ENCODE measurements at places on chromosomes 6 and 20. TPM values are rescaled to one million over a fixed set of nuclear protein-coding genes. Genes with fewer than 3 reads are reported as not detected.
A peak's percentile ranks its signal among the peaks of the same experiment; 100 is the strongest.

DNA sequence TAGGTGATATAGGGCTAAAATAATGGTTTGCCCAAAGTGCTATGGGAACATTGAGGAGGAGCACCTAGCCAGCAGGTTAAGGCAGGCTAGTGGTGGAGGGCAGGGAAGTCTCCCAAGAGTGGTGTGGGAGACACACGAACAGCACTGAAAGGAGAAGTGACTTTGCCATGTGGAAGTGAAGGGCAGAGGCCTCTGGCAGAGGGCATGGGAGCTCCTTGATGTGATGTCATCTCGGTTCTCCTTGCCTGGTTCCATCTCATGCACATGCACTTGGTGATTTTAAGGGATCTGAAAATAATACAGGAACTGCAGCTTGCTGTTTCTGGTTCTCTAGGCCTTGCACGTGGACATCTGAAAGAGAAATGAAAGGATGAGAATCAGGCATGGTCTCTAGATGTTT, 4.7 kb upstream of the MAP3K4 start:
- no peak for DNase-seq
- H3K4me3 ChIP-seq: no peak overlapping the region
- peaks cover 2% of the 10 kb centered on the region for H3K36me3 ChIP-seq
- H3K4me1 ChIP-seq: peaks cover 3% of the 10 kb centered on the region

DNA sequence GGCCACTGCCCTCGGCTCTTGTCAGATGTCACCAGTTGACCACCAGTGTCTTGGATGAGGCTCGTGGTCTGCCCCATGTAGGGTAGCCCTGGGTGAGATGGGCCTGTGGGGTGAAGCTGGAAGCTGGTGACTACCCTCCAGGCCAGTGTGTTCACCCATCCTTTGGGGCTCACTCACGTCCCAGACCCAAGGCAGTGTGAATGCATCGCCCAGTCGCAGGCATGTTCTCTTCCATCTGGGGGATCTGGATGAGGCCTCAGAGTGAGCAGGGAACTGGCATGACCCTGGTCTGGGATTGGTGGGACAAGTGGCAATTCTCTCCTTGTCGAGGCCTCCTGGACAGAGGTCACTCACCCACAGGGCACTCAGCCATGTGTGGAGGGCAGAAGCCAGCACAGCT, 120.1 kb upstream of the PHACTR3 start:
- no peak for DNase-seq
- H3K4me1 ChIP-seq: no peaks in the 10 kb centered on the region
- H3K27ac ChIP-seq: no peak overlapping the region
- H3K36me3 ChIP-seq: no peaks in the 10 kb centered on the region
- H3K4me3 ChIP-seq: no peak overlapping the region

GRCh38 chr6:71324194-71324785, 35.7 kb downstream of the OGFRL1 start:
- no peaks in the 10 kb centered on the region for H3K4me1 ChIP-seq
- H3K27me3 ChIP-seq: peaks cover 6% of the 10 kb centered on the region
- no peak overlapping the region for H3K27ac ChIP-seq
- no peak overlapping the region for H3K4me3 ChIP-seq
- DNase-seq: no peak

DNA sequence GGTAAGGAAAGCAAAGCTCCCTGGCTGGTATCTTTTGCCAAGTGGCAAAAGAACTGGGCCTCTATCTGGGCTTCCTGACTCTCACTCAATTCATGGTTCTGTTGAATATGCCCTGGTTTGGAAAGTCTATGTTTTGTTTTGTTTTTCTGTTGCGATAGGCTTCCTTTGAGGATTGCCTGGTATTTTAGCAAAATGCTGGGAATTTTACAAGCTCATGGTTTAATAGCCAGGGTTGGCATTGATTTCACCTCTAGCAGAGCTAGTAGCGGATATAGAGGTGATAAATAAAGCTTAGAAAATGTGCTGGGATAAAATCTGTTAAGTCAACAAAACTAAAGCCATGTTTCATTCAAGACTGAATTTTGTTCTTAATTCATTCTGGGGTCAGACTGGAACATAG, 109.9 kb downstream of the RNF144B start:
- H3K4me3 ChIP-seq: no peak overlapping the region
- peaks cover 18% of the 10 kb centered on the region for H3K27me3 ChIP-seq
- peaks cover 4% of the 10 kb centered on the region for H3K4me1 ChIP-seq

- no peak for DNase-seq
- H3K4me3 ChIP-seq: peak overlapping the region; percentile 91
- peaks cover 27% of the 10 kb centered on the region for H3K4me1 ChIP-seq
- peak overlapping the region; percentile 32 for H3K27ac ChIP-seq
- peaks cover 6% of the 10 kb centered on the region for H3K27me3 ChIP-seq
Observed at GRCh38 chr6:157382821-157383220, 1.8 kb downstream of the ZDHHC14 start.

DNA sequence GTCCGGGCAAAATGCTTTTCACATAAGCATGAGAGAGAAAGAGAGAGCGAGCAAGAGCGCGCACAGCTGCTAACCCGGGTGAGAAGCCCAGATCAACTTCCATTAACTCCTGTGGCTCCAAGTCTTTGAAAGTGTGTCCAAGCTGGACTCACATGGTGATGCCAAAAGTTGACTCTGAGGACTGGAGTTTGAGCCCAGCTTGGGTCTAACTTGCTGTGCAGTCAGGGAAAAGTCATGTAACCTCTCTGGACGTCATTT, 357.2 kb upstream of the SULF2 start:
- no peaks in the 10 kb centered on the region for H3K27me3 ChIP-seq
- H3K27ac ChIP-seq: no peak overlapping the region
- no peak for DNase-seq
- no peak overlapping the region for H3K4me3 ChIP-seq
- no peaks in the 10 kb centered on the region for H3K4me1 ChIP-seq

BEND6 gene
- total RNA-seq: not detected

CLDN20 gene
- total RNA-seq: not detected

GRCh38 chr6:138977646-138978167, 10.3 kb downstream of the REPS1 start:
- H3K4me1 ChIP-seq: peaks cover 23% of the 10 kb centered on the region
- no peak for DNase-seq
- no peak overlapping the region for H3K27ac ChIP-seq
- no peaks in the 10 kb centered on the region for H3K27me3 ChIP-seq

GRCh38 chr20:272718-273117, 15.2 kb downstream of the DEFB132 start:
- DNase-seq: no peak
- no peaks in the 10 kb centered on the region for H3K4me1 ChIP-seq
- no peak overlapping the region for H3K27ac ChIP-seq
- peaks cover under 1% of the 10 kb centered on the region for H3K27me3 ChIP-seq
- H3K36me3 ChIP-seq: peaks cover 6% of the 10 kb centered on the region

PPARD gene
- 43.0 TPM for total RNA-seq

- H3K4me3 ChIP-seq: peak overlapping the region; percentile 69
- DNase-seq: no peak
- H3K27me3 ChIP-seq: peaks cover 12% of the 10 kb centered on the region
- peak overlapping the region; percentile 40 for H3K27ac ChIP-seq
- peaks cover 18% of the 10 kb centered on the region for H3K4me1 ChIP-seq
Observed at GRCh38 chr6:2760882-2761842, 4.0 kb upstream of the WRNIP1 start.

- peak overlapping the region; percentile 72 for H3K27ac ChIP-seq
- peak overlapping the region; percentile 96 for H3K4me3 ChIP-seq
- DNase-seq: no peak
Observed at GRCh38 chr20:50110141-50111047, 2.6 kb downstream of the UBE2V1 start.

SLC17A2 gene
- not detected for total RNA-seq

GRCh38 chr20:45339084-45339483, 9.1 kb downstream of the SDC4 start:
- peaks cover 2% of the 10 kb centered on the region for H3K36me3 ChIP-seq
- H3K4me3 ChIP-seq: no peak overlapping the region
- no peaks in the 10 kb centered on the region for H3K27me3 ChIP-seq
- no peak for DNase-seq

DNA sequence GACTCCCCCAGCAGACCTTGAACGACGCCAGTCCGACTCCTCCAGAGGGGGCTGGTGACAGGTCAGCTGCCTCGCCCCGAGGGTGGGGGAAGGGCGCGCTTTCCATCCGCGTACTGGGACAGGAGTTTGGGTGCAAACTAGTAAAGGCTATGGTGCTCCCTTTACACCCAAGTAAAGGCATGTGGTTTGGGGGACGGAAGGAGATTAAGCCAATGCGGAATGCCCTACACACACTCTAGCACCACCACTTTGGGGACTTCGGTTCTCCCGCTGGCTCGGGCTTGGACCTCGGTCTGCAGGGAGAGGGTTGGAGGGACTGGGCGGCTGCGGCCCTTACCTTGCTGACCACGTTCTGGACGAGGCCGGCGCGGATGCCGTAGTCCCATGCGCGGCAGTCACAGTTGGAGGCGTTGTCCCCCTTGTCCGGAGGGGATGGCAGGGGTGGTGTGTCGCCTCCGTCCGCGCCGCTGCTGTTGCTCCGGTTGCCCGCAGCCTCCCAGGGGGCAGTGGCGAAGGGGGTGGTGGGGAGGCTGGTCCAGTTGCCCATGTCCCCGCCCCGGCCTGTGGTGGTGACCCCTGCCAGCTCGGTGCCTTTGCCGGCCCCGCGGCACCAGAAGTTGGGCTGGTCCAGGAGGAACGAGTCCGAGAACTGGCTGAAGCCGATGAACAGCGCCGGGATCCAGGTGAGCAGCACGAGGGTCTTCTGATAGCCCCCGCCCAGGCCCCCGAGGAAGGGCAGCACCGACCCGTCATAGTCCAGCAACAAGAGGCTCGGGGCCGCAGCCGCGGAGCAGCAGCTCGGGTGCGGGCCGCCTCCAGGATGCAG, 1.1 kb downstream of the SLC22A23 start:
- H3K4me1 ChIP-seq: peaks cover 4% of the 10 kb centered on the region
- no peak overlapping the region for H3K4me3 ChIP-seq
- H3K27ac ChIP-seq: no peak overlapping the region

MYB gene
- 8.4 TPM for total RNA-seq

DNA sequence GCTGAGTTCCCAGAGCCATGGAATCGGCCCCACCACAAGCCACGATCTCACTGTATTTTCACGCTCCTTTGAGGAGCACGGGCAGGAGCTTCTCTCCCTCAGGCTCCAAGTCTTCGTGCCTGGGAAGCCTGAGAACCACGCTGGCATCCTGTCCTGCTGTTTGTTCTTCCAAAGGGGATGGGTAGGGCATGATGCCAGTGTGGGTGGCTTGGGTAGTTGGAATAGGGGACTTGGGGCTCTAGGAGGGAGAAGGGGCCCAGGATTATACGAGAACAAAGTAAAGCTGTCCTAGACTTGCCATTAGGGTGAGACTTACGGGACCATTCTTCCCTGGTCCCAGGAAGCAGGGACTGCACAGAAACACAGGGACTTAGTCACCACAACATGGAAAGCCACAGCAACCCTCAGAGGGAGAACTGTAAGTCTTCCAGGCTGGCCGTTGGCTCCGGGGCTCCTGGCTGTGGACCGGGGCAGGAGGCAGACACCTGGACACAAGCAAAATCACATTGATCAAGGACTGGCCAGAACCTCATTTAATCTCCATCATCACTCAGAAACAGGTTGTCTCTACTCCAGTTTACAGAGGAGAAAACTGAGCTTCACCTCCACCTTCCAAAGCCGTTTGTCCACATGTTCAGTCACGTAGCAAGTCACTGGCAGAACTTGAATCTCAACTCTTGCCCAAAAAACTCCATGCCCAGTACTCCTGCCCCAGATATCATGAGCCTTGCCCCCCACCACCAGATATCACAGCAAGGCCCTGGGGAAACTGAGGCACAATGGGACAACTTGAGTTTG, 1.3 kb downstream of the CCN5 start:
- no peak overlapping the region for H3K27ac ChIP-seq
- no peak for DNase-seq
- H3K4me1 ChIP-seq: no peaks in the 10 kb centered on the region

GLP1R gene
- total RNA-seq: not detected

DNA sequence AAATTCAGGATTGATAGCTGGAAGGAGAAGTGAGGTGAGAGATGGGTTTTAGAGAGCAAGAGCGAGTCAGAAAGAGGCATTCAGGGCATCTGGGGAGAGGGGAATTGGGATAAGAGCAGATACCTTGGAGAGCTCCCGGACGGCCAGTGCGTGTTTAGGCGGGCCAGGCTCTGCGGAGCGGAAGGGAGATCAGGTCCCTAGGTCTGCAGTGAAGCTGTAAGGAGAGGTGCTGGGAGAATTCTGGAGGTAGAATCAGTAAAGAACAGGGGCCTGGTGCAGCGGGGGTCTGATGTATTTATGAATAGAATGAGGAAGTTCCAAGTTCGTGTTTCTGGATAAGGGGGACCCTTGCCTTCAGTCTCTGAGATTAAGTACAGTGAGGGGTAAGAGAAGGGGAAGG, 47.4 kb upstream of the FAM83D start:
- H3K4me3 ChIP-seq: no peak overlapping the region
- H3K27me3 ChIP-seq: no peaks in the 10 kb centered on the region
- DNase-seq: no peak
- H3K27ac ChIP-seq: peak overlapping the region; percentile 26
- peaks cover 72% of the 10 kb centered on the region for H3K4me1 ChIP-seq
- peaks cover 19% of the 10 kb centered on the region for H3K36me3 ChIP-seq

EIF2S2 gene
- total RNA-seq: 85.0 TPM

OVOL2 gene
- total RNA-seq: not detected
